ENCODE measurements at places on chromosomes 3 and 15.

- no peak for DNase-seq
Observed at GRCh38 chr3:179957264-179957845, 79.4 kb downstream of the PEX5L start.

DNA sequence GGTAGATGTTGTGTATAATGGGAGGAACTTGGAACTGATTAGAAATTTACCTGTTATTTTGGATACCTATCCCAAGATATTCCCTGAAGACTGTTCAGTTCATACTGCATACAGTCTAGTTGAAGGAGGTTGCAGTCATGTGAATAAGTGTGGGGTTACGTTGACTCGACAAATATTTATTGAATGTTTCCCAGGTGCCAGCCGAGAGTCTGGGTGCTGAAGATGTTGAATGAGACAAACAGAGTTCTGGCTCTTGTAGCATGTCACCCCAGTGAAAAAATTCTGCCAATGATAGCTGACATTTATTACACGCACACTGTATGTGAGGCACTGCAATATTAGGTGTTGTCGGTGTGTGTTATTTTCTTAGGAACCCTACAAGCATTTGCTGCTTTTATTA lies 176.0 kb downstream of the KCNMB2 start:
- DNase-seq = no peak

DNA sequence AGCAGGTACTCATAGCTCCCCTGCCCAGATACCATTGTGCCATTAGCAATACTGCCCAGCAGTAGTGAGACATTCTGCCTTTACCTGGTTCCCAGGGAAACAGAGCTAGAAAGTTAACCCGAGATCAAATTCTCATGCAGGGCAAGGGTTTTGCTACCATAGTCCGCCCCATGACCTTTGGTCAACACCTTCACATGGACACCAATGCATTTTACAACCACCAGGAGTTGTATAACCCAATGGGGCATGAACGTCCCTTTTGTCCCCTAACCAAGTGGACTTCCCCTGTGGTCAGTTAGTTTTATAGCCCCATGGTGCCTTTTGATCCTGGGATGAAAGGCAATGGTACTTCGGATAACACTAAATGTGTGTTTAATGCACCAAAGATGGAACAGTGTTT lies 151.7 kb upstream of the IQSEC1 start:
- DNase-seq = no peak

DNA sequence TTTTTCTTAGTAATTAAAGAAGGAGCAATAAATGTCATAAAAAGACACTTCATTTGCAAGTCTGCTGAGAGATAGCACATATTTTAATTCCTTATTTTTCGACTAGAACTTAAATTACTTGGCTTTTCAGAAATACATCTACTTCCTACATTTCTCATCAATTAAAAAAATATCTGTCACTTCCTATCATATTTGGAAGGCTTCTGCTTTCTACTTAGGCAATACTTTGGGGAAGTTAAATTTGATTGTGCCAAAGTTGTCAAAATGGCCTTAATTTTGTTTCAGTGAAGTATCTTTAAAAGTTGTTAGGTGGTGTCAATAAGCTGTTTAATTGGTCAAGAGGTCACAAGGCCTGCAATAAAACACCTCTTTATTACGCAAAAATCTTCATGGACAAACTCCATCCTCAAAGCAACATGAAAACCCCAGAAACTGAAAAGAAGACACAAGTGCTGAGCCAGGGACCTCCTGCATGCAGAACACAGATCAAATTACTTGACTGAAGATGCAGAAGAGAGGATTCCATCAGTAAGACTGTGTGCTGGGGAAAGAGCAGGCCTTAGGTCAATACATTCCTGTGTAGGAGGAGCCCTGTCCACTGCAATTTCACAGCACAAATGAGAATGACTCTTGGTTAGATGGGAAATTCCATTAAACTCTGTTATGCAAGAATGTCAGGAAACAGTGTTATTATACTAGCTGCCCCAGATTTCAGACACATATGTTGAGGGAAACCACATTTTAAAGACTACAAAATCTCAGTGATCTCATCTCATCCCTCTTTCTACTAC lies 48.0 kb upstream of the FSTL1 start:
- DNase-seq = peak; percentile 94

- DNase-seq = no peak
Observed at GRCh38 chr3:192747746-192748145, 20.4 kb upstream of the FGF12 start.

- no peak for DNase-seq
Observed at GRCh38 chr3:129476586-129476985, 36.6 kb downstream of the IFT122 start.

DNA sequence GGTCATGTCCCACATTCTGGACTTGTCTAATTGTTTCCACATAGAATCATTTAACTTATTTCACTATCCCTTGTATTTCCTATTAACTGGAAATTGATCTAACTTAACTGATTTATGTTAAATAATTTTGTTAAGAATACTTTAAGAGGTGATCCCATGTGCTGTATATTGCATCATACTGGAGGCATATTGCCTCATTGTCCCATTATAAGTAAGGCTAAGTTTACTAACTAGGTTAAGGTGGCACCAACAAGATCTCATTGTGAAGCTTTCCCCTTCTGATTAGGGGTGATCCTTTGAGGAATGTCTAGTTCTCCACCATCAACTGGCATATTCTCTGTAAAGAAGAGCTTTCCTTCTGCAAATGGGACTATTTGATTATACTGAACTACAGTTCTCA lies 24.4 kb downstream of the MAP1A start:
- DNase-seq = no peak

GRCh38 chr3:141313093-141313683 lies 55.1 kb upstream of the ZBTB38 start:
- no peak for DNase-seq

DNA sequence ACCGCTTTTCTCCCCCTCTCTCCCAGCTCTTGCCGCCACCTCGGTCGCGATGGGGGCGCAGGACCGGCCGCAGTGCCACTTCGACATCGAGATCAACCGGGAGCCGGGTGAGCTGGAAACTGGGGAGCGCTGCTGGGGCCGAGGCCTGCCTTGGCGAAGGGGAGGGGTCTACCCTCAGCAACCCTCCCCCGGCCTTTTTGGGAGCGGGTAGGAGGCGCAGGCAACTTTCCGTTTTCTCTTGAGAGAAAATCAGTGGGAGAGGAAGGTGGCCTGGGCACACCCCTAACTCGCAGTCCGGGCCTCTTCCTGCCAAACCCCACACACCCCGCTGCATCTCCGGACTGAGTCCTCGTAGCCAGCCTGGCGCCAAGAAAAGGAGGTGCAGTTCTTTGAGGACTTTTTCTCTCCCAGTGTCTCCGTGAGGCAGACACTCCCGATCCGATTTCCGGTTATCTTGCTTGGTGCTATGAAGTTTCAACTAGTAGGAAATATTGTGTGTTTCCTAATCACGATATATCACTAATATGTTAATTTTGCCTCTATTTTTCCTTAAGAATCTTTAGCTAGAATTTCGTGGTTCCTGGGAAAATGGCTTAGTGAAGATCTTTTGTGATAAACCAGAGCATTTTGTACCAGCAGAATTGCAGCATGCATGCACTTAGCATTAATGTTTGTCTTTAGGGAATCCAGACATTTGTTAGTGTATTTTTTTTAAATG lies 631 bp downstream of the NKTR start:
- DNase-seq = peak; percentile 73

- no peak for DNase-seq
Observed at GRCh38 chr3:62367763-62368195, 5.6 kb downstream of the FEZF2 start.

DNA sequence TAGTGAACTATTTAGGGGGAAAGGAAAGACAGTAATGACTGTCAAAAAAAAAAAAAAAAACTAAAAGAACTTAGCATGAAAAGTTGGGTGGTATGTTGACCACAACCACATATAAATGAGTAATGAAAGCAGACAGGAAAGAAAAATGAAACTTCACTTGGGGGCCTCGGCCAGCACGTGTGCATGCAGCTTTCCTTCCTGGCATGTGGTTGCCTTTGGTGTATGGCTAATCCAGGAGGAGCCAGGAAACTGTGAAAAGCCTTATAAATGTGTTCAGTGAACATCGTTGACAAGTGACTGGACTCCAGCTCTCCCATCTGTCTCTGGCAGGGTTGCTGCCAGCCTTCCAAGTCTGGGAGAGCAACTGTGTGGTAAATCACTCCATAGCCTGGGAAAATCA lies 195.1 kb downstream of the DTWD1 start:
- DNase-seq = peak; percentile 51

- peak; percentile 81 for DNase-seq
Observed at GRCh38 chr3:44883999-44884431, 9.6 kb downstream of the TGM4 start.

- DNase-seq = no peak
Observed at GRCh38 chr3:25306705-25307104, 121.4 kb upstream of the RARB start.

GRCh38 chr3:13537244-13537908 lies 11.5 kb upstream of the FBLN2 start:
- no peak for DNase-seq

GRCh38 chr3:109161487-109162123 lies 25.1 kb downstream of the C3orf85 start:
- DNase-seq = no peak

GRCh38 chr3:51908026-51908425 lies 4.9 kb upstream of the IQCF1 start:
- DNase-seq = no peak

- peak; percentile 51 for DNase-seq
Observed at GRCh38 chr3:52237657-52238172, 1.2 kb downstream of the TWF2 start.

DNA sequence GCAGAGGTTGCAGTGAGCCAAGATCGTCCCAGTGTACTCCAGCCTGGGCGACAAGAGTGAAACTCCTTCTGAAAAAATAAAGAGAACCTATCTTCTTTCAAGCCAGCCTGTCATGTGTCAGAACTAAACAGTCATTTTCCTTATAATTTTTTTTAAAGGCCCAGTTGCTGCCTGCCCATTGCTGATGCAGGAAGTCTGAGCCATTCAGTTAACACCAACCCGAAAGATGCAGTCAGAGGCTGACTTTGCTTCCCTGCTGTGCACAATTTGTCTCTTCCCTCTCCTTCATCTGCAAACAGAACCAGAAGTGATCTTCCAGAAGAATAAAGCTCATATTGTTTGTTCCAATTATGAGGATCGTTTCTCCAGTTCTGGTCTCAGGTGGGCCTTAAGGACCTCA lies 220.6 kb downstream of the SLCO3A1 start:
- DNase-seq = no peak

All from muscle of back (tissue), 13 donors.